Activated T-helper 2 cell treated with anti-CD3 and anti-CD28 coated beads, Interferon-gamma antibody, Interleukin-2, Interleukin-4, amounts not matched to agents 10 μg/mL and 5 μg/mL and 100 μg/mL, durations not matched to agents 14 hours and 24 hours and 36 hours (primary cell): ENCODE measurements at places on chromosomes 13 and 19.

DNA sequence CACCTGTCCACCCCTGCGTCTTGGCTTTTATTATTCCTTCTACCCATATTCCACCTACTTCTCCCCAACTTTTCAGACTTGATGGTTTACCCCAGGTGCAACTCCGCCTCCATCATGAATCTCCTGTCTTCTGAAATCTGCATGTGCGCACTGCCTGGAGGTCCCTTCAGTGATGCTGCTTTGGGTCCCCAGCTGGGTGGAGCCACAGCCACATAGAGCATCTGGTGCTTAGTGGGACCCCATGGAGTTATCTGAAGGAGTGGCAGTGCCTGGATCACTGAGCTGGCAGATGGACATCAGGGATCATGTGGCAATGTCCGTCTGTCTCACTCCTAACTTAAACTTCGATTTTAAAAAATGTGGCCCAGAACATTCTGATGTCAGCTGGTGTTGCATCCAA, 13.5 kb downstream of the ZNF536 start:
- H3K4me3 ChIP-seq, result no peak overlapping the region
- H3K36me3 ChIP-seq, result no peaks in the 10 kb centered on the region
- H3K27ac ChIP-seq, result no peak overlapping the region

GRCh38 chr13:31963631-31964030, 67.9 kb upstream of the FRY start:
- DNase-seq, result no peak
- H3K4me1 ChIP-seq, result no peaks in the 10 kb centered on the region

DNA sequence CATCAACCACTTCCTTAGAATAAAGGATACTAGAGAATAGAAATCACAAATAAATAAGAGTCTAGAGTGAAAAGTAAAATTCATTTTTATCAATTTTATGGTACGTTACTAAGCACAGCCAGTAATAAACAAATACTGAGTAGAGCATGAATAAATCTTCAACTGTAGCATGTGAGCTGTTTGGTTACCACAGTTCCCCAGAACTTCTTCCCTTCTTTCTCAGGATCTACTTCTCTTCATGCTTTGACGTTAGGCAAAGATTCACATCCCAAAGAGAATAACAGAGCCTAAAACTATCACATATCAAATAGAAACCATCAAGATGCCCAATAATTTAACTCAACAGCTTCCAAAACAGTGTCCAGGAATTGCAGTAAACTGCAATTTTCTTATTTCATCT, 7.4 kb downstream of the RUBCNL start:
- H3K27ac ChIP-seq, result no peak overlapping the region
- H3K4me3 ChIP-seq, result no peak overlapping the region
- H3K36me3 ChIP-seq, result no peaks in the 10 kb centered on the region
- DNase-seq, result no peak

DNA sequence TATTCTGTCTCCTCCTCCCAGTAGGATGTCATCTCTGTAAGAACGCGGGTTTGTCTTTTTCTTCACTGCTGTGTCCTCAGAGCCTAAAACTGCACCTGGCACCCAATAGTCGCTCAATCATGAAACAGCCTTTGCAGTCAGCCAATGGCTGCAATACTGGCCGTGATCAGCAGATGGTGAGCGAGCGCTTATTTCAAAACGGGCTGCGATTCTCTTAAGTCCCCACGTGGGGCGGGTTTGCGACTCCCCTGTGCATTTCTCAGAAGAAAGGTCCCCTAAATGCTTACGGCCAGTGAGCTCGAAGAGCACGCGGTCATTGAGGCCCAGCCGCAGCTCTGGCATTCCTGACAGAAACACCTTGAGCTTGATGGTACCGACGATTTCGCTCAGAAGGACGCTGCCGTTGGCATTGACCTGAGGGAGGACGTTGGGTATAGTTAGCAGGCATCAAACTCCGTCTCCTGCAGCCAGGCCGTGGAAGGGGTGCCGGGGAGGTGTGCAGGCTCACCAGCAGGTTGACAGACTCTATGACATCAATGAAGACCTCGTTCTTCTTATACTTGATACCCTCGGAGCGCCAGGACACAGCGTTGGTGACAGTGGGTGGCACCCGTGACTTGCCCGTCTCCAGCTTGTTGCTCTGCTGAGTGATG, 6.0 kb downstream of the AP1M2 start:
- H3K27me3 ChIP-seq, result peaks cover 8% of the 10 kb centered on the region
- H3K27ac ChIP-seq, result no peak overlapping the region
- peaks cover 17% of the 10 kb centered on the region for H3K4me1 ChIP-seq
- H3K36me3 ChIP-seq, result no peaks in the 10 kb centered on the region

DNA sequence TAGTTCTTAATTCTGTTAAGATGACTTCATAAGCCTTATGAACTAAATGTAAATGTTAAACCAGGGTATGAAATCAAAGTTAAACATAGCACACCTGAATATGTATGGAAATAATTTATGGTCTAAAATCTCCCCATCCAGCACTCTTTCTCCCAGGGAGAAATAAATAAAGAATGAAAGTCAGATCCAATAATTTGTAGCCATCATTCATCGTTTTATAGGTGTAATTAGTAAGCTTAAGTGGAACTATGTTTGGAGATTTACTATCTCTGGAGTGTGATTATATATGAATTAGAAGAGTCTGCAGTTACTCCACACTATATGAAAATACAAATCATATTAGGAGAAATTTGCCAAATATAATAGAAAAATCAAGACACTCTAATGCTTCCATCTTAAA, 405.1 kb downstream of the DACH1 start:
- H3K27ac ChIP-seq, result no peak overlapping the region
- peaks cover 3% of the 10 kb centered on the region for H3K27me3 ChIP-seq
- H3K4me3 ChIP-seq, result no peak overlapping the region
- H3K36me3 ChIP-seq, result no peaks in the 10 kb centered on the region

- no peak for DNase-seq
- no peaks in the 10 kb centered on the region for H3K4me1 ChIP-seq
- no peak overlapping the region for H3K4me3 ChIP-seq
- no peaks in the 10 kb centered on the region for H3K36me3 ChIP-seq
- H3K27me3 ChIP-seq, result no peaks in the 10 kb centered on the region
- H3K27ac ChIP-seq, result no peak overlapping the region
These were observed 476.6 kb downstream of the ZNF536 start for GRCh38 chr19:30848636-30849425.

DNA sequence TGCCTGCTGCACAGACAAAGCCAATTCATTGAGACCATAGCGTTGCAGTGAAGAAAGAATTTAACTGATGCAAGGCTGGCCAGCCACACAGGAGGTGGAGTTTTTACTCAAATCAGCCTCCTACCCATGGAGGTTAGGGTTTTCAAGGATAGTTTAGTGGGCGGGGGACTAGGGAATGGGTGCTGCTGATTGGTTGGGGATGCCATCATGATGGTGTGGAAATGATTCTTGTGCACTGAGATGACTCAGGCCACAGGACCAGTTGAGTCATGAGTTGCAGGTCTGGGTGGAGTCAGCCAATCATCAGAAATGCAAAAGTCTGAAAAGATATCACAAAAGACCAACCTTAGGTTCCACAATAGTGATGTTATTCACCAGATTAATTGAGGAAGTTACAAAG, 359.6 kb downstream of the FOXO1 start:
- H3K4me3 ChIP-seq, result no peak overlapping the region
- H3K4me1 ChIP-seq, result peaks cover 19% of the 10 kb centered on the region
- no peak for DNase-seq
- H3K27me3 ChIP-seq, result no peaks in the 10 kb centered on the region

- H3K27me3 ChIP-seq, result no peaks in the 10 kb centered on the region
- no peak overlapping the region for H3K4me3 ChIP-seq
- H3K4me1 ChIP-seq, result peaks cover 21% of the 10 kb centered on the region
- no peak for DNase-seq
- no peak overlapping the region for H3K27ac ChIP-seq
These were observed 7.6 kb downstream of the LYPD3 start for GRCh38 chr19:43457809-43458208.

- H3K27ac ChIP-seq, result no peak overlapping the region
- H3K4me1 ChIP-seq, result no peaks in the 10 kb centered on the region
- no peaks in the 10 kb centered on the region for H3K36me3 ChIP-seq
- no peaks in the 10 kb centered on the region for H3K27me3 ChIP-seq
- H3K4me3 ChIP-seq, result no peak overlapping the region
These were observed 602.5 kb upstream of the ARGLU1 start for GRCh38 chr13:107170270-107170931.

DNA sequence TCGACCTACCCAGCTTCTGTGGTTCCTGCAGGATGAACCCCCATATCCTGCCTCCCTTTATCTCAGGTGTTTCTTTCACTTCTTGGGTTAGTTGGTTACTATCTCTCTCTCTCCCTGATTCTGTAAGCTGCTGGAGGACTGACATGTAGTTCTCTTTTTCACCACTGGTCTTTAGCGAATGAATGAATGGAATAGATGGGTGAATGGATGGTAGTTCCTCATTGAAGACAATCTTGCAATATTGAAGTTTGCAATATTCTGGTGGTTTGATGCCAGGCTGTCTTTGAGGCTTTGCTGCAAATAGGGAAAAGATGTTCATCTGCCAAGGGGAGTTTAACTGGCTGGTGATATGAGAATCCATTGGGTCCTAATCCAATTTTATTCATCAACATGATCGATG, 120.2 kb downstream of the UBL3 start:
- peaks cover 11% of the 10 kb centered on the region for H3K4me1 ChIP-seq
- H3K4me3 ChIP-seq, result no peak overlapping the region
- no peak overlapping the region for H3K27ac ChIP-seq
- H3K36me3 ChIP-seq, result no peaks in the 10 kb centered on the region
- H3K27me3 ChIP-seq, result peaks cover 55% of the 10 kb centered on the region
- DNase-seq, result no peak

DNA sequence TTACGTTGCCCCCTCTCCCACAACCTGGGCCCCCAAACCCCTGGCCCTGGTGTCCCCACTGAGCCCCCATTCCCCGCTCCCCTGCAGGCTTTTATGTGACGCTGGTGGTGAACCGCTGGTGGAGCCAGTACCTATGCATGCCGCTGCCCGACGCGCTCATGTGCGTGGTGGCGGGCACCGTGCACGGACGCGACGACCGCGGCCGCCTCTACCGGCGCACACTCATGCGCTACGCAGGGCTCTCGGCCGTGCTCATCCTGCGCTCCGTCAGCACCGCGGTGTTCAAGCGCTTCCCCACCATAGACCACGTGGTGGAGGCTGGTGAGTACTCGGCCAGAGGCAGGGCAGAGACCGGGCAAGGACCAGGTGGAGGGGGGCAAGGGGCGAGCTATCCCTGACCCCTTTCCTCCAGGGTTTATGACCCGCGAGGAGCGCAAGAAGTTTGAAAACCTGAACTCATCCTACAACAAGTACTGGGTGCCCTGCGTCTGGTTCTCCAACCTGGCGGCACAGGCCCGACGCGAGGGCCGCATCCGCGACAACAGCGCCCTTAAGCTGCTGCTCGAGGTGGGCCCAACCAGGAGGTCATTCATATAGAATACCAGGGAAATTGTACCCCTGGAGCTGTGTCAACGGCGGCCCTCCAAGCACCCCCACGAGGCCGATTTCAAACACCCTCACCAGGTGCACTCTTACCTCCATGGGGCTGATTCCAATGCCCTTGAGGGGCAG, 3.0 kb downstream of the BEST2 start:
- H3K36me3 ChIP-seq, result no peaks in the 10 kb centered on the region
- H3K27me3 ChIP-seq, result peaks cover 11% of the 10 kb centered on the region
- peaks cover 5% of the 10 kb centered on the region for H3K4me1 ChIP-seq
- H3K27ac ChIP-seq, result no peak overlapping the region
- no peak overlapping the region for H3K4me3 ChIP-seq

- H3K27ac ChIP-seq, result no peak overlapping the region
- H3K4me3 ChIP-seq, result no peak overlapping the region
- DNase-seq, result no peak
These were observed 390.4 kb downstream of the RFC3 start for GRCh38 chr13:34208336-34208735.

DNA sequence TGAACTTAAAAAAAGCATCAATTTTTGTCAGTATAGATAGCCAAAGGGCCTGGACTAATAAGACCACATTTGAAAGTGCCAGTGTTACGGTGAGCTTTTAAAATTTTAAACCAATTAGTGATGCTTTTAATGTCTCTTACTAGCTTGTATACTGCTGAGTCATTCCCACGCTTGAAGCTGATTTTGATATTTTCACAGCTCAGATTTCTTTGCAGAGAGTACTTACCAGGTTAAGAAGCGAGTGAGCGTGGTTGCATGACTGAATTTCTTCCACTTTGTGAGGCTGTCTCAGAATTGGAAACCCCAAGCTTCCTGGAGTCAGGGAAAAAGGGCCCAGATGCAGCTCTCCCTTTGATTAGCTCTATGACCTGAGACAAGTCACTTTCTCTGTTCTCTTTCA, 74.5 kb upstream of the NBEA start:
- no peaks in the 10 kb centered on the region for H3K27me3 ChIP-seq
- H3K4me1 ChIP-seq, result no peaks in the 10 kb centered on the region
- H3K4me3 ChIP-seq, result no peak overlapping the region

DNA sequence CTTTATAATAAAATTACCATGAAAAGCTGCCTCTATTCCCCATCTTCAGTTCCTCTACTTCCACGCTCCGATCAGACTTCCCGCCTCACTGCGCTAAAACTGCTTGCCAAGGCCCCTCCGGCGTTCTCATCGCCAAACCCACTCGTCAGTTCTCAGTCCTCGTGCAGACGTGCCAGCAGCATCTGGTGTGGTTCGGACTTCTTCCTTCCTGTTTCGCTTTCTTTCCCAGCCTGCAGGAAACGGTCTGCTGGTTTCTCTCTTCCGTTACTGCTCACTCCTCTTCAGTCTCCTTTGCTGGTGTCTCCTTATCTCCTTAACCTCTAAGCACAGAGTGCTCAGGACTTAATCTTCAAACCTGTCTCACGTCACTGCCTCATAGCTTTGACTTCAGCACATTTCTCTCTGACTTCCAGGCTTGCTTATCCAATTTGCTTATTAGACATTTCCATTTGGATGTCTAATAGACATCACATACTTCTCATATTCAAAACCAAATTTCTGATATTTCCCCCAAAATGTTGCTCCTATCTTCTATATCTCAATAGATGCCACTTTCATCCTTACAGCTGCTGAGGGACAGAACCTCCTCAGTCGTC, 40.3 kb downstream of the RCBTB2 start:
- H3K27me3 ChIP-seq, result no peaks in the 10 kb centered on the region
- DNase-seq, result peak; percentile 77
- no peak overlapping the region for H3K27ac ChIP-seq
- no peak overlapping the region for H3K4me3 ChIP-seq

- no peak overlapping the region for H3K27ac ChIP-seq
- peaks cover 2% of the 10 kb centered on the region for H3K4me1 ChIP-seq
- DNase-seq, result no peak
- no peaks in the 10 kb centered on the region for H3K36me3 ChIP-seq
- peaks cover 4% of the 10 kb centered on the region for H3K27me3 ChIP-seq
- H3K4me3 ChIP-seq, result no peak overlapping the region
These were observed 1.7 kb downstream of the TBXA2R start for GRCh38 chr19:3604987-3605343.

DNA sequence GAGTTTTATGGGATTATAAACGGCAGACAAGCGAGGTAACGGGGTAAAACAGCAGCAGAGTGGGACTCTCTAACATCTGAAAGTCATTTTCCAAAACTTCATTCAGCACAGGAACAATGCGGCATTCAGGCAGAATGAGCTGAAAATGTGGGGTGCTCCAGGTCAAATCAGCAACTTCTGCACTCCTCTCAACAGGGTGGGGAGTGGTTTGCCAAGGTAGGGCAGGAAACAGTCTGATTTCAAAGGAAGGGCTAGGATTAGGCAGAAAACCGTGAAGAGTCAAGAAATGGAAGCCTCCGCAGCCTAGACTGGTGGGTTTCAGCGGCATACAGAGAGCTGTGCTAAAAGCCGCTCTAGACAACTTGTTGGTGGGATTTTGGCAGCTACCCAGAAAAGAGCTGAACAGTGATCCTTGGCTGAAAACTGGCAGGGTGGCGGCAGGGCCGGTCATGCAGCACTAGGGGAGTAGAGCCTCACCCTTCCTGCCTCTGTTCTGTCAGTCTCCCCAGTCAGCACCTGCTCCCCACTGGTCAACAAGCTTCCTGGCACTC, 154.2 kb upstream of the KLF12 start:
- H3K27me3 ChIP-seq, result peaks cover 18% of the 10 kb centered on the region
- no peak overlapping the region for H3K27ac ChIP-seq
- peak overlapping the region; percentile 15 for H3K4me3 ChIP-seq
